ENCODE measurements at places on chromosomes 6 and 20.

DNA sequence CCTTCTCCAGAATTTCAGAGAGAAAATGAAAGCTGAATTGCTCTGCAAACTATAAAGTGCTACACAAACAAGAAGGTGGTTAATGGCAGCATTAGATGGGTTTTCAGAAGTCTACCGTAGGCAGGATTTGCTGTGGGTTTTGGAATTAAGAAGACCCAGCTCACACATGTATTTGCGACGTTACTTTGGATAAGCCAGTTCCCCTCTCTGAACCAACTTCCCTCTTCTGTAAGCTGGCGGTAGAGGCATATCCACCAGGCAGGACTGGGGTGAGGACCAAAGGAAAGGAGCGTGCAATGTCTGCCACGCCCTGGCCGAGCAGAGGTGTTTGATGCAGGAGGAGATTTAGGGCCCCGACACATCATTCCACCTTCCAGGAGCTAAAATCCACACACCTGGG lies 6.9 kb downstream of the RSPO4 start:
- DNase-seq = no peak

- no peak for DNase-seq
Observed at GRCh38 chr20:1041845-1042390, 39.8 kb upstream of the RSPO4 start.

DNA sequence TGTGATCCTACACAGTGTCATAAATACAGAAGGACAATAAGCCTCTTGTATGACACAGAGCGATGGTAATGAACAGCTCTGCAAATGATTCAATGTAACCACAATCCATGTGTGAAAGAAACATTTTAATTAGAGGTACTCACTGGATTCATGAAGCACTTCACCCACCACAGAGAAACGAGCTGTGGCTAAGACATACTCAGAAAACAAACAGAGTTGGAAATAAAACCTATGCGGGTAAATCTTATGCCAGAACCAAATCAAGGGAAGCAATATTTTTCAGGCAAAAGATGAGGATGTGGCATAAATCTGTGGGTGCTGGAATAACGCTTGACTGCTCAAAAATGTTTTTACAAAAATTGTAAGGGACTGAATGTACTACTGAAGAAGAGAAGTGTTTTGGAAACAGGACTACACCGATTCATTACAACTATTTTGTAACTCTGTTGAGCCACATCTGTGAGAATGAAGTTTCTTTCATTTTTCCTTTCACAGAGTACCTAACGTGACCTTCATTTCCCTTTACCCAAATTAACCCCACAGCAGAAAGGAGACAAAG lies 112.1 kb downstream of the WDR27 start:
- DNase-seq = no peak

DNA sequence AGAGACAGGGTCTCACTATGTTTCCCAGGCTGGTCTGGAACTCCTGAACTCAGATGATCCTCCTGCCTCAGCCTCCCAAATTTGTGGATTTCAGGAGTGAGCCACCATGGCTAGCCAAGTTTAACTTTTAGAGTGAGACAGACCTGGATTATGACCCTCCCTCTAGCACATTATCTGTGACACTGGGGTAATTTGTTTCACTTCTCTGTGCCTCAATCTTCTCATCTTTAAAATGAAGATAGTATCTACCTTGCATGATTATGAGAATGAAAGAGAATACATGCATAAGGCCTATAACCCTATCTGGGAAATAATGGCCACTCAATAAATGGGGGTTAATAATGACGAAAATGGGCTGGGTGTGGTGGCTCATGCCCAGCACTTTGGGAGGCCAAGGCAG lies 373.6 kb downstream of the SYNE1 start:
- no peak for DNase-seq

GRCh38 chr6:3190056-3190455 lies 32.7 kb upstream of the TUBB2A start:
- DNase-seq = no peak

DNA sequence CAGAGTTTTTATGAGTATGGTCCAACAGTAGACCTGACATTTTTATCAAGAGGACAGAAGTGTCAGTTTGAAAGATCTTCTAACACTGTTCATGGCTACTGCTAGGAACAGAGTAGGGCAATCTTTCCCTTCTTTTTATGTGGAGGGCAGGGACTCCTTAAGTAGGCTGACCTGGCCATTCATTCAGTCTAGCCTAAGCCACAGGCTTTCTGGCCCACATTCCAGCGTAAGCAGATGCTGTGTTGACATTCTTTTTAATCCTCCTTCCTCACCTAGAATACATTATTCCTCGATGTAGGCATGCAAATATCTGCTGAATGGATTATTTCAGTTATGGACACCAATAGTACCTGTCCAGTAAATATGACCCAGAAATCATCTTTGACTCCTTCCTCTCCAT lies 188.3 kb downstream of the ATXN1 start:
- no peak for DNase-seq

- DNase-seq = no peak
Observed at GRCh38 chr20:49452011-49452482, 30.4 kb downstream of the KCNB1 start.

DNA sequence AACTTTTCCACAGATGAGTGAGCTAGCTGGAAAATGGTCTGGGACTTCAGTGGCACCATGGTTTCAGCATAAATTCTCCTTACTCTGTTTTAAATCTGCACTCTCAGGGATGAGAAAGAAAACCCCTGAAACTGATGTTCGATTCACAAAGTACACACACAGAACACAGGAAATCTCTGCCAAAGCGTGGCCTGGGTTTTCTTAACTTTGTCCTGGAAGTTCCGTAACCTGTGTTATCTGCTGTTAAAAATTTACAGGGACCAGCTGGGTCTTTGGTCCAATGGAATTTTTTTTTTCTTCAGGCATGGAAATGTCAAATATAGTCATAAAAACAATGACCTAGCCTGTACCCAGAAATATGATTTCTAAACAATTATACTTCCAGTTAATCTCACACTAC lies 7.3 kb downstream of the SCML4 start:
- DNase-seq = no peak

GRCh38 chr6:27140999-27141528 lies 106.4 kb upstream of the PRSS16 start:
- no peak for DNase-seq

- no peak for DNase-seq
Observed at GRCh38 chr6:73240730-73241129, 15.4 kb upstream of the KHDC1L start.

Measured in stimulated activated CD4-positive, alpha-beta T cell treated with anti-CD3 and anti-CD28 coated beads, Interleukin-15, amount 100 ng/mL, for 1 hour (primary cell).